Germinal center (tissue), 1 donor: ENCODE measurements at places on chromosomes 4 and X.

DNA sequence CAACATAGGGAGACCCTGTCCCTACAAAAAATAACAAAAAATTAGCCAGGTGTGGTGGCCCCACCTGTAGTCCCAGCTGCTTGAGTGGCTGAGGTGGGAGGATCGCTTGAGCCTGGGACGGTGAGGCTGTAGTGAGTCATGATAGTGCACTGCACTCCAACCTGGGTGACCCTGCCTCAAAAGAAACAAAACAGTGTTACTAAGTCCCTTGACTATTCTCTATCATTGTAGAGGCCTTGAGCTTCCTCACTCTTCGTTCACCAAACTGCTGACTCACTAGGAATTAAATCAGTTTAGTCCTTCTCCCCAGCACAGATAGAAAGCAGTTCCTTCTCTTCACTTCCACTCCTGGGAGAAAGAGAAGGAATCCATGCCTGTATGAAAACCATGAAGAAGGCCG is 14.5 kb downstream of the CDS1 start:
- no peak for DNase-seq

DNA sequence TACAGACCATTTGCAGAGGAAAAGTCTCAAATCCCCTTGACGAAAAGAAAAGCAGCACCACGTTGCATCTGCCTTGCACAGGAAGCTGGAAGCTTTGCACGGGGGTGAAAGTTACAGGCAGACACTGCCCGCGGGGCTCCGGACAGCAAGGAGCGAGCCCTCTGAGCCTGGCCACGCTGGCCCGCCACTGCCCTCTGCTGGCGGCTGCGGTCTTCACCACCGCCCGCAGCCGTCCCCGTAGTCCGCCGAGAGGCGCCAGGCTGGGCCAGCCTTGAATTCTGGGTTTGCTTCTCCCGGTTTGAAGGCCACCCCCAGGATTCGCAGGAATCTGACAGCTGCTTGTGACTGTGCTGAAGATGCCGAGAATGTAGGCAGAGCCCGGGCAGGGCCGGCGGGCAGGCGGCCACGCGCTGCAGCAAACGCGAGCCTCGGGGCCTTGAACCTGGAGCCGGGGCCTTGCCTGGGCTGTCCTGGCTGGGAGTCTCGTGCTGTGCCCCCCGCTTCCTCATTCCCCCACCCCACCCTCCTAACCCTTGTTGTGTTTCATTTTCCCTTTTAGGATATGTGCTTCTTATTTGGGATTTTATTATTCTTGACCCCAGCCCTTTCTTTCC is 49.2 kb downstream of the ENPP6 start:
- peak; percentile 65 for DNase-seq

GRCh38 chr4:41526628-41527027 is 11.3 kb upstream of the LIMCH1 start:
- DNase-seq, result no peak

- DNase-seq, result no peak
Observed at GRCh38 chr4:33715841-33716395, 2528.4 kb downstream of the ARAP2 start.

DNA sequence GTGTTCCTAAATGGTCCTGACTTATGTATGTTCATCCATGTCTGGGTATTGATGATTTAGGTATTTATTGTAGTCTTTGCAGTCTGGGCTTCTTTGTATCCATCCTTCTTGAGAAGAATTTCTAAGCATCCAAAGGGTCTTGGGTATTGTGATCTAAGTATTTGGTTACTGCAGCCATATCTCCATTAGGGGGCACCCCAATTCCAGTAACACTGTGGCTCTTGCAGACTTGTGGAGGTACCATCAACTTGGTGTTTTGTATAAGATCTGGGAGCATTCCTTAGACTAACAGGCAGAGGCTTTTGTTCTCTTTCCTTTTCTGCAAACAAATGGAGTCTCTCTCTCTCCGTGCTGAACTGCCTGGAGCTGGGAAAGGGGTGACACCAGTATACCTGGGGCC is 113.7 kb upstream of the NEXMIF start:
- no peak for DNase-seq
